H7 (cell line): ENCODE measurements at places on chromosomes 12 and 14. TPM values are rescaled to one million over a fixed set of nuclear protein-coding genes. Genes with fewer than 3 reads are reported as not detected.

- peak; percentile 98 for DNase-seq
Measured at GRCh38 chr12:3076730-3077571, at the start of gene TSPAN9. TSPAN9 (plus strand) TSS chr12:3077379; CDS start chr12:3201194, 123,815 bp downstream.

GRCh38 chr14:55963295-55963694 lies 154.9 kb upstream of the PELI2 start:
- no peak for DNase-seq

DNA sequence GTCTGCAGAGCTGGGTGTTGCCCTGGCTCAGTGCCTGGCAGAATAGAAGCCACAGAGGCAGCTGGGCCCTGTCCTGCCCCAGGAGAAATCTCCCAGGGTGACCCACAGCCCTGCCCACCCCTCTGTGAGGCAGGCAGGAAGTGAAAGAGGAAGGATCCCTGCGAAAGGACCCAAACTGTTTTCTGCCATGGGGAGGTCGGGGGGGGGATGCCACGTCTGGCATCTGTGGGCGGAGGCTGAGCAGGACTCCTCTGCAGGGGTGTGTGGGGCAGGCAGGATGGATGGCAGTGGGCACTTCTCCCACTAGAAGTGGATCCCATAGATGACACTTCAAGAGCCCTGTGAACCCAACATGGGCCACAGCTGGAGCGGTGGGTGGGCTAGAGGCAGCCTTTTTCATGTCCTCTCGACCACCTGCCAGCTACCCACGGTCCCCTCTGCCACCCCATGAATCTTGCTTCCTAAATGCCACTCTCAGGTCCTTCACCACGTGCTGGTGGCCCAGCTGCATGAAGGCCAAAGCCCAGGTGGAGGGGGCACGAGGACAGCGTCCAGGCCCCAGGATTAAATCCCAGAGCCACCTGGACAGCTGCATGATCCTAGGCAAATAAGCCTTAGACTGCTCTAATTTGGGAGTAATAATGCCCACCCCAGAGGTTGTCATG lies 3.6 kb downstream of the PAPLN start:
- no peak for DNase-seq

DNA sequence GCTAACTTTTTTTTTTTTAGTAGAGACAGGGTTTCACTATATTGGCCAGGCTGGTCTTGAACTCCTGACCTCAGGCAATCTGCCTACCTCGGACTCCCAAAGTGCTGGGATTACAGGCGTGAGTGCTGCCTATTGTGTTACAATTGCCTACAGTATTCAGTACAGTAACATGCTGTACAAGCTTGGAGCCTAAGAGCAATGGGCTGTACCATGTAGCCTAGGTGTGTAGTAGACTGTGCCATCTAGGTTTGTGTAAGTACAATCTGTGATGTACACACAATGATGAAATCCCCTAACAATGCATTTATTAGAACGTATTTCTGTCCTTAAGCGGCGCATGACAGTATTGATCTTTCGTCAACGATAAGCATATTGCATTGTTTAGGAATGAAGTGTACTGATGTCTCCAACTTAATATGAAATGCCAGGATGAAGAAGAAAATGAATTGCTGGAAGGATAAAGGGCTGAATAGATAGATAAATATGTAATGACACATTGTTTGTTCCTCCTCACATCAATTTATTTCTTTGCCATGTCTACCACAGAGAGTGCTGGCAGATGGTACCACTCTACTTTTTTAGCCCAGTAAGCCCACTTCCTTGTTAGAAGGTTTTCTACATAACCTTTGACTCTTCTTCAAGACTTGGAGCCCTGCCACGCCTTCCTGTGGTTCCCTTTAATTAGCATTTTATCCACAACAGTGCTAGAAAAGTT lies 467.5 kb downstream of the VRK1 start:
- DNase-seq, result no peak

DNA sequence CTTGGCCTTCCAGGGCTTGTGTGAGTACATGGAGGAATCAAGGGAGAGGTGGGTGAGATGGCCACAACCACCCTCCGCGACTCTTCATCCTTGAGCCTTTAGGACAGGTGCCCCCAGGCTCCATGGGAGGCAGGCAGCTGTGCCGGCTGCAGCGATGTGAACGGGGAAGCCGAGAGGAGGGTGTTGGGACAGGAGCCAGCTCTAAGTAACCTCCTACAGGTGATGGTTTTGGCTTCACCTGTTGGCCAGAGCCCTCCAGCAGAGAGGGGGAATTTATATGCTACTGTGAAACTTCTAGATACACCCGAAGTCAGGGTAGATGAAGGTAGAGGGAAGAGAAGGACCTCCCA lies 132.2 kb upstream of the HIF1A start:
- no peak for DNase-seq

DNA sequence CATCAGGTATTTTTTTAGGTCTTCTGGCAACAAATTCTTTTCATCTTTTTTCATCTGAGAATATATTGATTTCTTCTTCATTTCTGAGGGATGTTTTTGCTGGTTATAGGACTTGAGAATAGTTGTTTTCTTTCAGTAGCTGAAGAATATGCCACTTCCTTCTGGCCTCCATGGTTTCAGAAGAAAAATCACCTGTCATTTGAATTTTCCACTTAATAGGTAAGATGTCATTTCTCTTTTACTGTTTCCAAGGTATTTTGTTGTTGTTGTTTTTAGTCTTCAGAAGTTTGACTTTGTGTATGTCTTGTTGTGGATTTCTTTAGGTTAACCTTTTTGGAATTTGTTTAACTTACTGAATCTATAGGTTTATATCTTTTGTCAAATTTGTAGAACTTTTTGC lies 257.8 kb upstream of the AMIGO2 start:
- DNase-seq, result no peak

- DNase-seq, result no peak
Measured at GRCh38 chr14:20436363-20436755, 393 bp upstream of the KLHL33 start.

- no peak for DNase-seq
Measured at GRCh38 chr12:111991946-111992345, 21.0 kb downstream of the TMEM116 start.

DNA sequence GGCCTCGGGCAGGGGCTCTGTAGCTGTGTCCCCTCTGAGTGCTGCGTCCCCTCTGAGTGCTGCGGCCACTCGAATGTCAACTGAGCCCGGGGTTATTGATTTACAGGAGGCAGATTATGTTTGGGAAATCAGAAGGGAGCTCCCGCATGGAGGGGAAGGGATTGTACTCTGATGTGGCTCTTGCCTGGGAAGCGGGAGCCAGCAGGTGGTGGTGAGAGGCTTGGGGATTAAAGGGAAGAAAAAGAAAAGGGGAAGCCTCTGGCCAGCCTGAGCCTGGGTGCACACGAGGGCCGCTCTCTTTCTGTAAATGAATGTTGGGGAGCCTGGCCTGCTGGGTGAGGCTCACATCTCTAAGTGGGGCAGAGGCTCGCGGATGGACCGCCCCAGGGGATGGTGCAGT lies 143.7 kb downstream of the AACS start:
- DNase-seq, result peak; percentile 87

DNA sequence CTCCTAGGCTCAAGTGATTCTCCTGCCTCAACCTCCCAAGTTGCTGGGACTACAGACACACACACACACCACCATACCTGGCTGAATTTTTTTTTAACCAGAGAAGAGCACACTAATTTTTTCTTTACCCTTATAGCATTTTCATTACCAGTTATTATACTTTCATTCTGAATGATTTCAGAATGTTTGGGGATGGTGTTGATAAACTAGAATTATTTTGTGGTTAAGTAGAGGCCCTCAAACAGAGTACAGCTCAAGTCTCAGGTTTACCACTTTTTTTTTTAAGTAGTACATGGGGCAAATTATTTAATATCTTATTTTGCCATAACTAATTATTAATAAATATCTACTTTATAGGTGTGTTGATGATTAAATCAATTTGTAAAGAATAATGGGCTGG lies 86.6 kb downstream of the FUT8 start:
- DNase-seq, result no peak

- DNase-seq, result no peak
Measured at GRCh38 chr12:96422192-96422591, 22.0 kb upstream of the CDK17 start.

GRCh38 chr14:41805633-41806032 lies 199.0 kb downstream of the LRFN5 start:
- DNase-seq, result no peak

GRCh38 chr12:46222636-46223035 lies 46.2 kb downstream of the SLC38A1 start:
- no peak for DNase-seq

DNA sequence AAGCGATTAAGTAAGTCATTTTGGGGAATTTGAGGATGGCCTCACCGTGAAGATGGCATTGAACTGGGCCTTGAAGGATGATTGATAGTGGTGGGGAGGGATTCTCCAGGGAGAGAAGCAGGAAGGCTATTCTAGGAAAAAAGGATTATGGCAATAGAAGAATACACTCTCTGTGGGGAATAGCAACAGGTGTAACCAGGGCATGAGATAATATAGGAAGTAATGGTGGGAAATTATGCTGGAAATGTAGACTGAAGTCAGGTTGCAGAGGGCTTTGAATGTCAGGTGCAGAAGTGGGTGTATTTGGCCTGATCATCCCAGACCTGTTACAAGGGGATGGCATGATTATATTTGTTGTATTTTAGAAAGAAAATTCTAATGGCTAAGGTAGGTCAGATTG lies 4.6 kb upstream of the ANO4 start:
- DNase-seq, result no peak

DNA sequence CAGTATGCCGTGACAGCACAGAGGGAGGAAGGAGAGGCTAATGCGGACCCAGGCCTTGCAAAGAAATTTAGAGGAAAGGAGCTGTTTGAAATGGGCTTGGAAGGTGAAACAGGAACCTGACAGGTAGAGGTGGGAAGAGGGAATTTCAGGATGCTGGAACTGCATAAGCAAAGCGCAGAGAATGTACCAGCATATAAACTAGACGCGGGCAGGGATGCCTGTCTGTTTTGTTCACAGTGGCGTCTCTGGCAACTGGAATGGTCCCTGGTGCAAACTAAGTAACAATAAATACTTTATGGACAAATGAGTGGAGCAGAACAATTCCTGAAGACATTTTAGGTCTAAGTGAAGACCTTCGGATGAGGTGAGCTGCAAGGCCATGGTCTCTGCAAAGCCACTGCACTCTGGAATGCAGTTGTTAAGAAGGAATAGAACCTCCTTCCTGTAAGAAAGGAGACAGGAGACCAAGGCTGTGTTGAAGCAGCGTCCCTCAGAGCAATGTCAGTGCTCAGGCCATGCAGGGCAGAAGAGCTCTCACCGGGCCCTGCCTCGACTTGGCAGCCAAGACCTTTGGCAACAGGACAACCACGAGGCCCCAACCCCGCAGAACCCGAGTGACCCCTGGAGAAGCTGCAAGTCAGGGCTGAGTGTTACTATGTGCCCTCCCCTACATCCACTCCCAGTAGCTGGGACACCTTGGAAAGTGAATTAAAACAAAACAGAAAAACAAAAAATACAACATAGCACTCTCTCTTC lies 42.8 kb downstream of the PITPNM2 start:
- DNase-seq, result no peak

- peak; percentile 76 for DNase-seq
Measured at GRCh38 chr14:77026930-77027537, 1.5 kb downstream of the IRF2BPL start.

DNA sequence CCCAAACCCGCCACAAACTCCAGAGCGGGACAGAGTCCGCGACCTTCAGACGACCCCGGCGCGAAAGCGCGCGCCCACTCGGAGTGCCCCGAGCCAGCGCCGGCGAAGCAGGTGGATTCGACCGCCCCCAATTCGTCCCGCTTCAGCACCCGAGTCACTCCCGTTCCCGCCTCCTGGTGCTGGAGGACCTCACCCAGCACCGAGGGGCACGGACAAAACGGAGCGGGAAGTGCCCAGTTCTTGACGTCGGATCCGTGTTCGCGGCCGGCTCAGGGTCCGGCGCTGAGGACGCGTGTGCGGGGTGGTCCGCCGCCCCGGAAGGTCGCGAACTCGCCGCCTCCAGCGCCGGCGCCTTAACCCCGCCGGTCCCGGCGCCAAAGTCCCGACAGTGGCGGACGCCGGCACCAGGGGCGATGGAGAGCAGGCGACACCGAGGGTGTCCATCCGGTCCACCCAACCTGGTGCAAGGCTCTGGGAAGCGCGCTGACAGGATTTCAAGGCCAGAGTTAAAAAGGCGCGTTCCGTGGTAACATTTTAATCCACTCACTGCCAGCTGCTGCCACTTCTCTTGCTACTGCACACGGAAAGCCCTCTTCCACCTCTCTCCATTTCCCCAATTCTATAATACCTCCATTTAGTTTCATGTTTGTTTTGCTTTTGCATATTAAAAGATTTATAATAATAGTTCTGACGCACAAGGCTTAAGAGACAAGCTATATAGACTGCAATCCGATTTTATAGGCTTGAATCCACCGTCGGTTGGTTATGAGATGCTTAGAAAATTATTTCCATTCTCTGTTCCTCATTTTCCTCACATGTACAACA lies 240.0 kb upstream of the CPNE8 start:
- DNase-seq, result peak; percentile 87

DNA sequence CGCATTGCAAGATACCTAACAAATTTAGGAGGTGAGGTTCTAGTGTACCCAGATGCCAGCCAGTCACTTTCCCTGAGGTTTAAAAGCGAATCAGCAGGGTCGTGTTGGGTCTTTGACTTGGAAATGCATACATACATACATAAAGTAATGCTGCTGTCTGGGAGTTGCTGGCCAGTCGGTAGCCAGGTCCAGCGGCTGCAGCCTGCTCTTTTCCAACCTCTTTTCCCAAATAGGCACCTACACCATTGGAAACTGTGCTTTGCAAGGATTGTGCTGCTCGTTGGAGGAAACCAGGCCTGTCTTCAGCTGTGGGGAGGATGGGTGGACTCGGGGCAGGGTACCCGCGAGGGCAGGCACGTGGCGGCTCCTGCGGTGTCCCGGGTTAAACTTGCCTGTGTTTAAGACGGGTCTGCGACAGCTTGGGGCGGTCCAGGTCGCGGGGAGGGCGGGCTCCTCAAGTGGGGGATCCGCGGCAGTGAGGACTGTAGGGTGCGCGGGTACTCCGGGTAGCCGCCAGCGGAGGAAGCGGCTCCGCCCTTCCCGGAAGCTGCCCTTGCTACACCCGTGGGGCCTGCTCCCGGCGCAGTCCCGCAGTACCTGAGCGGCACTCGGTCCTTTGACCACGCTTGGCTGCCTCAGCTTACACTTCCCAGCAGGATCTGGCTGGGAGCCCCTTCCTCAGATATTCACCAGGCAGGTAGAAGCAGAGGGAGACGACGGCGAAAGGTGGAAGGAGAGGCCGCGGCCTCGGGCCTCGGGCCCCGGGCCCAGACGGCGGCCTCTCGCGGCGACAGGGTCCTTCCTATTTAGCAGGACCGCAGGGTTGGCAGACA lies 2.7 kb downstream of the TTC6 start:
- DNase-seq, result peak; percentile 80

- no peak for DNase-seq
Measured at GRCh38 chr12:93904124-93904523, 226.9 kb downstream of the CRADD start.

The KRR1 gene
- 25.6 and 35.0 TPM in 2 replicates for total RNA-seq

The PRIM1 gene
- total RNA-seq, result 44.0 and 70.2 TPM in 2 replicates

The NTN4 gene
- total RNA-seq, result 1.2 and 1.4 TPM in 2 replicates

The AQP2 gene
- not detected in 2 replicates for total RNA-seq

The PUS7L gene
- total RNA-seq, result 11.9 and 22.3 TPM in 2 replicates

The PDE3A gene
- total RNA-seq, result 0.22 and 0.24 TPM in 2 replicates

The TSPAN9 gene
- total RNA-seq, result 20.5 and 22.4 TPM in 2 replicates

The FLVCR2 gene
- total RNA-seq, result 2.7 and 4.6 TPM in 2 replicates

The CISTR gene
- total RNA-seq, result not detected in 2 replicates

The YAF2 gene
- total RNA-seq, result 1.8 and 5.6 TPM in 2 replicates

The RPS6KL1 gene
- total RNA-seq, result 5.4 and 12.4 TPM in 2 replicates

The RNASE7 gene
- not detected in 2 replicates for total RNA-seq

The IL26 gene
- total RNA-seq, result not detected in 2 replicates
